ENCODE measurements at places on chromosomes 12 and 14. TPM values are rescaled to one million over a fixed set of nuclear protein-coding genes. Genes with fewer than 3 reads are reported as not detected.
A peak's percentile ranks its signal among the peaks of the same experiment; 100 is the strongest.

NGB gene
- not detected for polyA plus RNA-seq

FITM1 gene
- polyA plus RNA-seq = 0.12 TPM

ARHGEF40 gene
- 64.2 TPM for polyA plus RNA-seq

AQP6 gene
- polyA plus RNA-seq = 0.10 TPM

GPRC5D gene
- not detected for polyA plus RNA-seq

OTX2 gene
- polyA plus RNA-seq = not detected

ADAM21 gene
- polyA plus RNA-seq = 1.6 TPM

DNAJC22 gene
- polyA plus RNA-seq = 5.3 TPM

TOMM20L gene
- polyA plus RNA-seq = not detected

GLT8D2 gene
- 69.5 TPM for polyA plus RNA-seq

FSCB gene
- not detected for polyA plus RNA-seq

ATF1 gene
- polyA plus RNA-seq = 25.0 TPM

DNA sequence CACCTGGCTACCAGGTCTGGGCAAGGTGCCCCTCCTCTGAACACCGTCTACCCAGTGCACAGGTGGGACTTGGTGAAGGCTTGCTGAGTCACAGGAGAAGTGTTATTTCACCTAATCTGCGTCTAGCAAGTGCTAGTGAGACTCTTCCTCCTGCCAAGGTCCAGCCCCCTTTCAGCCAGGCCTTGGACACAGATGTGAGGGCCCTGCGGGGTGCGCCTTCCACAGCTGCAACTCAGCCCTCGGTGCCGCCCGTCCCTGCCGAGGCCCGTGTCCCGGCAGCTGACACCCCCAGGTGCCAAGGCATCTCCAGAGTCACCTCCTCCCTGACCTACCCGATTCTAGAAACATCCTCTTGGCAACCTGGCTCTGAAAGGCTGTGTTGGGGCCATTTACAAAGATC lies 55.1 kb downstream of the PRIMA1 start:
- peak; percentile 40 for DNase-seq

- DNase-seq = no peak
These were observed 19.5 kb downstream of the FBXL14 start for GRCh38 chr12:1574865-1575259.

DNA sequence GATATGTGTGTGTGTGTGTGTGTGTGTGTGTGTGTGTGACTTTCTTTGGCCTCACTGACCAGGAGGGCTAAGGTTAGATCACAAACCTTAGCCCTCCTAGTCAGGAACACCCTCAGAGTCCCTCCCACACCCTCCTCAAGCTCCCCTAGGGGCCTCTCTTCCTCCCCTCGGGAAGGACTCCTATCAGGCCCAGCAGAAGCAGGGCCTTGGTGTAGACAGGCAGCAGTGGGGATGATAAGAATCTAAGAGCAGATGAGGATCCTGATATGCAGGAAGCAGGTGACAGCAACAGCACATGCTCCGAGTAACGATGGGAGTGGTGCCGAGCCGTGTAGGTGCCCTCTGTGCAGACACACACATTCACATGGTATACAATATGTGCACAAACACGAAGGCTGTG lies 20.7 kb downstream of the PLEK2 start:
- DNase-seq = no peak

- no peak for DNase-seq
These were observed 243.0 kb downstream of the TTC8 start for GRCh38 chr14:89067293-89067972.

GRCh38 chr14:105023791-105024480 lies 3.1 kb upstream of the CDCA4 start:
- no peak for DNase-seq

DNA sequence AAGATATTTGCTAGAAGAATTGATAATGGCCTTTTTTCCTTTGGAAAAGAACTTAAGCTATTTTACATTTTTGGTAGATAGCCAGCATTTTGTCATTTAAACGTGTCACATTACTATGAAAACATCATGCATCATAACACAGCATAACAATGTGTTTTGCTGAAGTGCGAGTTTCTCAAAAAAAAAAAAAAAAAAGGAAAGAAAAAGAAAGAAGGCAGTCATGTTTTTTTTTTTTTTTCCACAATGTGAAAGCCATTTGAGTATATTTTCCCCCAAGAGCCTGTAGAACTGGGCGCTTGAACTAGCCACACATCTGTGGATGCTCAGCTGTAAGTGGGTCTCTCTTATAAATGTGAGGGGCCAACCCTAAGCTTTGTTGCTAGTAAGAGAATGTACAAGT lies 300.1 kb downstream of the AKAP6 start:
- DNase-seq = no peak

- DNase-seq = peak; percentile 44
These were observed 46.8 kb downstream of the PRKCH start for GRCh38 chr14:61368114-61368710.

- DNase-seq = no peak
These were observed 218.6 kb downstream of the SYT1 start for GRCh38 chr12:79083181-79083580.

DNA sequence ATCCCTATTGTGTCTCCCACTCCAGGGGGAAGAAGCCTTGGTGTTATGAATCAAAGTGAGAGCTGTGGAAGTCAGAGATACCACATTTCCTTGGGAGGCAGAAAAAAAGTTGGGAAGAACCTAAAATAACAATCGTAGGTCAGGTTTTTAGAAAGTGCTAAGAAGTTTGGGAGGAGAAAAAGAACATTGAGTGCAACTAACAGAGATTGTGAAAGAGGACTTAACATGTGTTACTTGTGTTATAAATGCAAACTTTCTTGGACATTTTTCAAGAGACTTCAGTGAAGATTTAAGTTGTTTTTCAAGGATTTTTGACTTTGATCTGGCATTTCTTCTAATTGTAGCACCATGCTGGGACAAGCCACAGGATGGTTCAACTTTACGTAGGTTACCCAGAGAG lies 7.8 kb upstream of the ERP27 start:
- no peak for DNase-seq

DNA sequence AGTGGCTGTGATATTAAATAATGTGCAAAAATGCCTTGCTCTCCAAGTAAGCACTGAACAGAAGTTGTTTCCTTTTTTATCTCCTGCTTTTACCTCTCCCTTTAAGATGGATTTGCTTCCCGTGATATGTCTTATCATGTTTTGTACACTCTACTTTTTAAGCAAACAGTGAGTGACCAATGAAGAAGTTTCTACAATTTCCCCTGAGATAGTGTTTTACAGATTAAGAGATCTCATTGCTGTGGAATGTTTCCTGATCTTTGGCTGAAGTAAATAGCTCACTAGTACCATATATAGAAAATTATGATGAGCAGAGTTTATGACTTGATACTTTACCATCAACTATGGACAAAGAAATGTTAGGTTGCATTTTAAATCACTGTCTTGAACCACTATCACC lies 184.8 kb upstream of the PDE3A start:
- DNase-seq = no peak

DNA sequence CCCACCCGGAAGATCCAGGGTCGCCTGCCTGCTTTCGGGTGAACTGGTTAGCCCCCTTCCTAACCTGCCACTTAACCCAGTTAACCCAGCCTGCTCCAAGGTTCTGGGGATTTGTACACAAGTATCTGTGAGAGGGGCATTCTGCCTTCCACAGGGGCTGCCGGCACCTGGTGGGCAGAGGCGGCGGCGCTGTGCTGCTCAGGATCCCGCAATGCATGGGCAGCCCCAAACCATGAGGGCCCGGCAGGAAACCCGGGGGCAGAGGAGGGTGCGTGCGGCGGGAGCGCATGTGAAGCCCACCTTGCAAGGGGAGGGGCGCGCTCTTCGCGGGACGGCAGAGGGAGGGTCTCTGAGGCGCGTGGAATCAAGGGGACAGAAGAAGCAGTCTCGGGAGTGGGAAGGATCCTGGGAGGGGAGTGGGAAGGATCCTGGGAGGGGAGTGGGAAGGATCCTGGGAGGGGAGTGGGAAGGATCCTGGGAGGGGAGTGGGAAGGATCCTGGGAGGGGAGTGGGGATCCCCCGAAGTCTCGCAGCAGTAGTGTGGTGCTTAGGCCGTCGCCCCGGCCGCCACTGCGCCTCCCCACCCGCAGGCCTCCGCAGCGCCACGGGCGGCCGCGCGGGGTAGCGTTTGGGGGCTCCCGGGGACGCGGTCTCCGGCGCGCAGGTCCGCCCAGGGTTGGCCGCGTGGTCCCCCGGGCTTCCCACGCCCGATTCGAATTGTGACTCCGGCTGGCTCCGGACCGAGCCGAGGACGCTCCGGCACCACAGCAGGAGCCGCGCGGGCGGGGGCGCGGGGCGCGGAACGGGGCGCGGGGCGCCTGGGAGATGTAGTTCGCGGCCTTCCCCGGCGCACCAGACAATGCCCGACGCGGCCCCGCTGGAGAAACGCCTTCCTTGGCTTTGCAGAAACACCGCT lies 4.9 kb upstream of the MTA1 start:
- DNase-seq = peak; percentile 94

- DNase-seq = peak; percentile 7
These were observed 1280.9 kb downstream of the AACS start for GRCh38 chr12:126346087-126346486.

- DNase-seq = no peak
These were observed 295.4 kb downstream of the RPAP3 start for GRCh38 chr12:47410383-47410782.

DNA sequence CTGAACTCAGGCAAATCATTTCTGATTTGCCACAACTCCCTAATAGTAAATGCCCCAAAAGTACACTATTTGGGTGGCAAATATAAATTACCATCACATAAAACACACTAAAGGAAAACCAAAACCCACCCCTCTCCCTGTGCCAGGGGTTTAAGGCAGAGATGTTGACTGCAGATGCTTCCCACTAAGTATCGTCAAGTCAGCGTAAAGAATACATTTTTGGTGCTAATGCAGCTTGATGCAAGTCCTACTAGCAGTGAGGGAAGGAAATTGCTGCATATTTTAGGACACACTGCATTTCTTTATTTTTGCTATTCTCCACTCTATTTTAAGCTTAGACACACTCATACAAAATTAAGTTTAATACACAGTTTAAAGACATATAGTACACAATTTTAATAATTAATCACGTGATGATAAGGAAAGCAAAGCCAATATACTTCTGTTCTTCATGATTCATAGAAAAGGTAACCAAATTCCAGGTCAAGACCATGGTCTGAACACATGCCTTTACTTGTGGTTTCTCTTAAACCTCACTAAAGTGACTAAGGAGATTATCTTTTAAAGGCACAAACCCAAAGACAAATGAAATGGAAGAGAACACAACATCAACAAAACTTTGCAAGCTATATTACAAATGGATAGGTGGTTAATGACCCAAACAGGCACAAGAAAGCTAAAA lies 162.2 kb downstream of the STXBP6 start:
- DNase-seq = no peak

- no peak for DNase-seq
These were observed 13.2 kb downstream of the RASSF8 start for GRCh38 chr12:25971654-25972041.

GRCh38 chr12:124506145-124506831 lies 61.1 kb downstream of the NCOR2 start:
- DNase-seq = peak; percentile 89

DNA sequence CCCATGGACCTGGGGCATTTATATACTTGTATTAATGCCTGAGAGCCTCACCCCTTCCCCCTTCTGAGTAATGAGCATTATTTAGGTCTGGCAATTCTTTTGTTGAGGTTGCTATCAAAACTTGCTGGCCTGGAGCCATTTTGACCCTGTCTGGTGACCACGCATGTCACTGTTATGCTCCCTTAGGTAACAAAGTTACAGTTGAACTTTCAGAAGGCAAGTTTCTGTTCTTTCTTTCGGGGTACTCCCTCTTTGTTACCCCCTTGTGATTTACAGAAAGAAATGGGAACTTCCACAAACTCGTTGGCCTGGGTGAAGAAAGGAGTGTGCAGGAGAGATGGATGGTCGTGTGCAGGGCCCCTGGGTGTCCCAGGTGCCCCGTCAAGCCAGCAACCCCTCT lies 305.4 kb downstream of the DPF3 start:
- no peak for DNase-seq

DNA sequence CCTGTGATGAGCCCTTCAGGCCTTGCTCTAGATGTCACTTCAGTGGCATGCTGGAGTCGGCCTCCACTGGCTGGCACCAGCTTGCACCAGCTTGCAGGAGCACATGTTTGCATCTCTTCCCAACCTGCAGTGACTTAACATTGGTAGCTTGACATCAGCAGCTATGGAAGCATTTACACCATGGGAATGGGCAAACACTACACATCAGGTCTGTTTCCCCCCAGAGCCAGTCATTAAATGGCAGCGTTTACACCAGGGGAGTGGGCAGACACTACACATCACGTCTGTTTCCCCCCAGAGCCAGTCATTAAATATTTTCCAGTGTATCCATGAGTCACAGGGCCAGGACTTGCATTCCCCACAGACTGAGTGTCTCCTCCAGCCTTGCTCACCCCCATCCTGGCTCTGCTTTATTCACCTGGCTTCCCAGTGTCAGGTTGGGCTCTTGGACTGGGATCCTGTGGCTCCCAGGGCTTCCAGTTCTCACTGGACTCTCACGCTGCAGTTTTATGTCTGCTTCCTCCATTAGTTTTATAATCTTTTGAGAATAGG lies 51.6 kb upstream of the VRK1 start:
- no peak for DNase-seq

DNA sequence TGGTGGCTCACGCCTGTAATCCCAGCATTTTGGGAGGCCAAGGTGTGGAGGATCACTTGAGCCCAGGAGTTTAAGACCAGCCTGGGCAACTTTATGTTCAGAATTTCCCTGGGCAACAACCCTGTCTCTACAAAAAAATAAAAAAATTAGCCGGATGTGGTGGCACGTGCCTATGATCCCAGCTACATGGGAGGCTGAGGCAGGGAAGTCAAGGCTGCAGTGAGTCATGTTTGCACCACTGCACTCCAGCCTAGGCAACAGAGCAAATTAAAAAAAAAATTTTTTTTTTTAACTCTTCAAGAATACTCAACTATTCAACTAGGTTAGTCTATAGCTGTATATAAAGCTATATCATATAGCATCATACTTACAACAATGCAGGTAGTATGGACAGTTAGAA lies 113.0 kb downstream of the RALGAPA1 start:
- no peak for DNase-seq

- DNase-seq = no peak
These were observed 21.8 kb downstream of the MVK start for GRCh38 chr12:109595321-109595902.

GRCh38 chr12:95694136-95694535 lies 96.4 kb downstream of the NTN4 start:
- DNase-seq = no peak

Data from SK-N-SH (cell line).